ENCODE measurements at places on chromosomes 2 and 18. TPM values are rescaled to one million over a fixed set of nuclear protein-coding genes. Genes with fewer than 3 reads are reported as not detected.

The ARHGAP15 gene
- total RNA-seq = 72.8 TPM

The IL36A gene
- total RNA-seq = not detected

The GPAT2 gene
- 9.7 TPM for total RNA-seq

The CLEC4F gene
- total RNA-seq = not detected

The SOCS6 gene
- 0.47 TPM for total RNA-seq

The RPRM gene
- 0.23 TPM for total RNA-seq

The MAP2 gene
- total RNA-seq = not detected

The CXCR1 gene
- total RNA-seq = not detected

The CRYGD gene
- total RNA-seq = not detected

The MARCO gene
- total RNA-seq = not detected

The TPO gene
- total RNA-seq = not detected

The MC4R gene
- total RNA-seq = not detected

The CAPN14 gene
- total RNA-seq = 0.59 TPM

The AQP12B gene
- total RNA-seq = not detected

The MC2R gene
- not detected for total RNA-seq

The GAL3ST2 gene
- 0.95 TPM for total RNA-seq

The PRLH gene
- not detected for total RNA-seq

The PROM2 gene
- total RNA-seq = 1.2 TPM

The LTBP1 gene
- total RNA-seq = 0.18 TPM

The IL1F10 gene
- not detected for total RNA-seq

The SLC5A7 gene
- not detected for total RNA-seq

The LNPK gene
- 44.7 TPM for total RNA-seq

The DSC2 gene
- total RNA-seq = not detected

The VAMP5 gene
- 29.4 TPM for total RNA-seq

The GTF2A1L gene
- not detected for total RNA-seq

The PRKAG3 gene
- not detected for total RNA-seq

The TMEM163 gene
- total RNA-seq = not detected

The INPP5D gene
- total RNA-seq = 40.2 TPM

The HAT1 gene
- total RNA-seq = 79.4 TPM

The CYS1 gene
- 0.32 TPM for total RNA-seq

The KLHL30 gene
- total RNA-seq = not detected

The GNAL gene
- total RNA-seq = 0.11 TPM

The DYNAP gene
- total RNA-seq = not detected

The MSGN1 gene
- total RNA-seq = not detected

The XIRP2 gene
- total RNA-seq = not detected

The REG3A gene
- not detected for total RNA-seq

The APLF gene
- total RNA-seq = 2.9 TPM

The RAB17 gene
- total RNA-seq = 0.14 TPM

The CYBRD1 gene
- 1.2 TPM for total RNA-seq

The FSIP2 gene
- not detected for total RNA-seq

The PLCL1 gene
- 0.69 TPM for total RNA-seq

The GCG gene
- total RNA-seq = not detected

The TEX44 gene
- total RNA-seq = not detected

The BOD1L2 gene
- total RNA-seq = not detected

The KCNG2 gene
- not detected for total RNA-seq

The VWA3B gene
- not detected for total RNA-seq

The GPR45 gene
- total RNA-seq = not detected

The LONRF2 gene
- 0.04 TPM for total RNA-seq

The DSG3 gene
- not detected for total RNA-seq

The DES gene
- total RNA-seq = not detected

The MREG gene
- total RNA-seq = 10.9 TPM

The CTNNA2 gene
- not detected for total RNA-seq
